ENCODE measurements at places on chromosomes 5 and 9.

GRCh38 chr5:1799602-1800471 lies at the start of gene MRPL36:
Gene MRPL36 (minus strand): TSS chr5:1799837. CDS start chr5:1798935, 902 bp downstream.
- DNase-seq: peak; percentile 98

GRCh38 chr5:163565931-163566608 lies 60.7 kb downstream of the MAT2B start:
- DNase-seq: peak; percentile 47

DNA sequence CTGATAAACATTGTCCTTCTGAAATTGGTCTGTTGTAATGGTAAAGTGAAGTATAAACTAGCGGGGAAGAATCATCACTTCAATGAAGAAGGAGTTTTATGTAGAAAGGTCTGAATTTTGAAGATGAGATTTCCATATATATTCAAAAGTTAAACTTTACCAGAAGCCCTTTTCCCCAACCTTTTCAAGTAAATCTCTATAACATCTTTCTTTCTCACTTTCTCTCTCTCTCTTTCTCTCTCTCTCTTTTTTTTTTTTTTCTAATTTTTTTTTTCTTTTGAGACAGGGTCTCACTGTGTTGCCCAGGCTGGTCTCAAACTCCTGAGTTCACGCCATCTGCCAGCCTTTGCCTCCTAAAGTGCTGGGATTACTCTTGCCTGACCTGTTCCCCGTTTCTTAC lies 78.7 kb downstream of the NSD1 start:
- DNase-seq: no peak

- DNase-seq: no peak
Observed at GRCh38 chr9:90774682-90775081, 26.9 kb upstream of the SYK start.

DNA sequence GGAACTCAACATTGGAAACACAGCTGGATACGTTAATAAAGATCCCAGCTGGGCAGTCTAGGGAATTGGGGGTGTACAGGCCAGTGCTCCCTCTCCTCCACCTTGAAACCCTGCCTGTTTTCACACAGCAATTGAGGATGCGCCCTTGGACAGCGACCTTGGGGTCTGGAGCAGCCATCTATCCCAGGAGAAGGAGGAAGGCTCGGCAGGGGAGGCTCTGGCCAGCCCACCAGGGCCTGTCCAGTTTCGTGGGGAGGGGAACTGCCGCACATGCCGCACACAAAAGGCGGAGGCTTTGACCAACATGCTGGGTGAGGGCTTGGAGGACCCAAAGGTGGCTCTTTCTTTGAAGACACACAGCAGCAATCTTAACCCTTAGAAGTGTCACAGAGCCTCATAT lies 1.4 kb downstream of the COL23A1 start:
- DNase-seq: no peak

DNA sequence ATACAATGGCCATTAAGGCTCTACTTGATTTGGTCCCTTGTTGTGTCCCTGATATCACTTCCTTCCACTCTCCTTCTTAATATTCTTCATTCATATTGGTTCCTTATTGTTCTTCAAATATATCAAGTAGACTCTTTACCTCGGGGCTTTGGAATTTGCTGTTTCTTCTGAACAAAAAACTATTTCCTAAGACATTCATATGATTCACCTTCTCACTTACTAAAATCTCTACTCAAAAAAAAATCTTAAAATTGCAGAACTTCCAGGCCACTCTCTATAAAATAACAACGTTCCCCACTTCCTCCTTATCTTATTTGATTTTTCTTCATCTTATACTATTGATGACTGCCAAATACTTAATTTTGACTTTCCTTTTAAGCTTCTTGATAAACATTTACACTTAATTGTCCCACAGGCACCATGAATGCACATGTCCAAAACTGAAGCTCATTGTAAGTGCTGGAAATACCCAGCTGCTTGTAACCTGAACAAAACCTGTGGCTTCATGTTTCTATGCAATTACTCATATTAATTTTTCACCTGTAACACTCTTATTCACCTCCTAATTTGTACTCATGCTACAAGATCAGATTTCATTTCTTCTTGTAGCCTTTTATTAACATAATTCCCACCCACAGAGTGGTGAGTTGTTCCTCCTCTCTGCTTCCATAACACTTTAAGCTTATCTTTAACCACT lies 58.4 kb upstream of the NUDT12 start:
- DNase-seq: peak; percentile 26

- DNase-seq: no peak
Observed at GRCh38 chr9:17398350-17398749, 180.5 kb upstream of the SH3GL2 start.

GRCh38 chr9:112858625-112859147 lies 32.0 kb downstream of the SLC46A2 start:
- no peak for DNase-seq

DNA sequence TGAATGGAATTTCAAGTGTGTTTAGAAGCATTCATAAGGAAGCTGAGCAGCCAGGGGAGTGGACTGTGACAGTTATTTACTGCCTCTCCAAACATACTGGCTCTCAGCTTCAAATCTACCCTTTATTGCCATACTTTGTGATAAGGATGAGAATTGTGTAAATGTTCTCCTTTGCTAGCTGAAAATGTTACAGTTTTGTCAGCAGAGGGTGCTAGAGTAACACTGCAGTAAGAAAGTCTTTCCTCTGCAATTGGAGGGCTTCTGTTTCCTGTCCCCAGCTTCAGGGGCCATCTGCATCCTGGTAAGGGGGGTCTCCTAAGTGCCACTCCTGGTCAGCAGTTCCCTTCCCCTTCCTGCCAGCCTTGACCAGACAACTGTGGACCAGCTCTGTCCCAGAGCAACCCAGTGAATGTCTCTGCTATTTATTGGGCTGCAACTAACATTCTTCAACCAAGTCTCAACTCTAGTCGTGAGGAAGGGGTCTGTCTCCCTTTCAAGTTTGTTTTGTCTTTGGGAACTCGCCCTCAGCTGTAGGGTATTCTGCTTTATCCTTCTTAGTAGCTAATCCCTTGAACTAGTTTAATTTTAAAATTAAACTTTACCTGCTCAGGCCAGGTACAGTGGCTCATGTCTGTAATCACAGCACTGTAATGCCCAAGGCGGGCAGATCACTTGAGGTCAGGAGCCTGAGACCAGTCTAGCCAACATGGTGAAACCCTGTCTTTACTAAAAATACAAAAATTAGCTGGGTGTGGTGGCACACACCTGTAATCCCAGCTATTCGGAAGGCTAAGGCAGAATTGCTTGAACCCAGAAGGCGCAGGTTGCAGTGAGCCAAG lies 45.3 kb downstream of the RAPGEF6 start:
- peak; percentile 43 for DNase-seq

- DNase-seq: no peak
Observed at GRCh38 chr9:107639426-107639825, 149.9 kb upstream of the KLF4 start.

DNA sequence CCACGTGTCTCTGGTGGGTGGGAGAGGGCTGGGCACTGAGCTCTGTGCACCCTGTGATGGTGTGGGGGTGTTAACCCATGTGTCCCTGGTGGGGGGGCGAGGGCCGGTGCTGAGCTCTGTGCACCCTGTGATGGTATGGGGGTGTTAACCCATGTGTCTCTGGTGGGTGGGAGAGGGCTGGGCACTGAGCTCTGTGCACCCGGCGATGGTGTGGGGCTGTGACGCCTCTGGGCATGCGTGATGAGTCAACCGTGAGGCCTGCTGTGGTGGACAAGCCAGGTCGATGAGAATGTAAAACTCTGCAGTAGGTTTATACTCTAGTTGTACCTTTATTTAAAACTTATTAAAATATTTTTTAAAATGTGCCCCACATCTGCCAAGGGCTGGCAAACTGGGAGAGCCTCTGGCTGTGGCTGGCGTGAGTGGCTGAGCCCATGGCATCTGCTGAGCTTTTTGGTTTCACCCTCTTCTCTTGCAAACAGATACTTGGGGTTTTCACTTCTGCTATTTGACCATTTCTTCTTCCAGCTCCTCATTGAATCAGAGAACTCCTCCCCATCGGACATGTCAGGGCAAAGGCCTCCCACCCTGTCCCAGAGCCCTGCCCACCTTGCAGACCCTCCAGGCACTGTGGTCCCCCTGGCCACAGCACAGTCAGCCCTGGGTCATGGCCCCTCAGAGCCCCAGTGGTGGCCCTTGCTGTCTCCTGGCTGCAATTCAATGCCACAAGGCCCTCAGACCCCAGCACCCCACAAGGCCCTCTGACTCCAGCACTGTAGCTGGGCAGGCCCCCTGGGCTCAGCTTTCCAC lies 18.5 kb upstream of the EXOC3 start:
- DNase-seq: no peak

DNA sequence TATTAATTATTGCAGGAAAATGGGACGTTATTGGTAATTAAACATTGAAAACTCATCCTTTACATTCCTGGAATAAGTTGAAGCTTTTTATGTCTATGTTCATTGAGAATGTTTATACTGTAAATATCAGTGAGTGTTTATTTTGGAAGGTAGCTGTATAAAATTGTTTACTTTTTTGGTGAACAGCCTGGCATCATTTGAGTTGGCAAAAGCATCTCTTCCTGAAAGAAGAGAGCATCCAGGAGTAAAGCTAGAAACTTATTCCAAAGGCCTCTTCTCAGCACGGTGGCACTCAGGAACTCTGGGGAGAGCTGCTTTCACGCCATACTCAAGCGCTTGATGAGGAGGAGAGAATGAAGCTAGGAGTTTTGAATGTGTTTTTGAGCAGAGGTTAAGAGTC lies 79.9 kb downstream of the GAPVD1 start:
- no peak for DNase-seq

DNA sequence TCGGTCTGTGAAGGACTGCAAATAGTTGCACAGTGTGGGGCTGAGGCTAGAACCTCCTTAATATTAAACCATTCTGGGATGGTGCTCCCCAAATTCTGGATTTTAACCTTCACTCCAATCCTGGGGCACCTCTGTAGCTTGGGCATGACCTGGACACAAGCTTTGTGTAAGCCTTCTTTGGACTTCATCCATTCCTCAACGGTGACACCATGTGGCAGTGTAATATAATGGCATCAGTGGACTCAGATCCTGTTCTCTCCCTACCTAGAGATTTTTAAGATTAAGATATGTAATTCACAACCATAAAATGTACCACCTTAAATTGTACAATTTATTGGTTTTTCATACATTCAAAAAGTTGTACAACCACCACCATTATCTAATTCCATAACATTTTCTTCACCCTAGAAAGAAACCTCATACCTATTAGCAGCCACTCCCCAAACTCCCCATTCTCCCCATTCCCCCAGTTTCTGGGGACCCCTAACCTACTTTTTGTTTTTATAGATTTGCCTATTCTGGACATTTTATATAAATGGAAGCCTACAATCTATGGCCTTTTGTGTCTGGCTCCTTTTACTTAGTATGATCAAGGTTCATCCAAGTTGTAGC lies 4.8 kb upstream of the PLGRKT start:
- DNase-seq: peak; percentile 51

DNA sequence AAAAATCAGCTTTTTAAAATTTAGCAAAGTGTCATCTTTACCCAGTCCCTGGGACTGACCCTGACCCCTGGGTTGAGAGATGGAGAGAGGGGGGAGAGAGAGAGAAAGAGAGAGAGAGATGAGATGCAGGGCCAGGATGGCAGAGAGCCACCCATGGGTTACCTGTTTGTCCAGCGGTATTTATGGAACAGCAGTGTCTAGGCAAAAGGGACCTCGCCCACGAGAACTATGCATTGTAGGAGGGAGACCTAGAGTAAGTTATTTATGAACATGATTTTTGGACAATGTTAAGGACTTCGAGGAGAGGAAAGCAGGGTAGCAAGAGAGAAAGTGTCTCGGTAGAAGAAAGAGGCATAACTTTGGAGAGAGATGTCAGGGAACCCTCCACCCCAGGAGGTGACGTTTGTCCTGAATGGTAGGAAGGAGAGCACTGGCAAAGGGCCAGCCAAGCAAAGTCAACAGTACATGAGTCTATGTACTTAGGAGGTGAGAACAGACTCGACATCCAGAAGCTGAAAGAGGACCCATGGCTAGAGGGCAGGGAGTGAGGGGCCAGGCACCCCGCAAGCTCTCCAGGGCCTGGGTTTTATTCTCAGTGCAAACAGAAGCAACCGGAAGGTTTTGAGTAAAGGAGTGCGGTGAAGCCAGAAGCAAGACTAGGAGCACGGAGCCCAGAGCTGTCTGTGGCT lies 30.5 kb upstream of the MSX2 start:
- no peak for DNase-seq

DNA sequence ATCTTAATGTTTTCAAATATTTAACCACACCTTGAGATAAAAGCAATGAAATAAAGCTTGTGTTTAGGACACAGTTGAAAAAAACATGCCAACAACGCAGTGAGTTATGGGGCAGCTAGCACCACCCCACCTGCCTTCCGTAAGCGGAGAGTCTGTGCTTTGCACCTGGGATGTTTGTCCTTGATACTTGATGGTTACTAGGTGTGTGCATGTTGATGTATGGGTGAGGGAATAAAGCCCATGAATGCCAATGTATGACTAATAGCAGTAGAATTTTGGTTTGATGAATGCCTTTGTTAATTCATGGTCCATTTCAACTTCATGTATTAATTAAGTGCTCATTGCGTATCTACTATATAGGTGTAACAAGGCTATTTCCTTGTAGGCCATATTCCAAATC lies 74.0 kb downstream of the PCSK5 start:
- no peak for DNase-seq

DNA sequence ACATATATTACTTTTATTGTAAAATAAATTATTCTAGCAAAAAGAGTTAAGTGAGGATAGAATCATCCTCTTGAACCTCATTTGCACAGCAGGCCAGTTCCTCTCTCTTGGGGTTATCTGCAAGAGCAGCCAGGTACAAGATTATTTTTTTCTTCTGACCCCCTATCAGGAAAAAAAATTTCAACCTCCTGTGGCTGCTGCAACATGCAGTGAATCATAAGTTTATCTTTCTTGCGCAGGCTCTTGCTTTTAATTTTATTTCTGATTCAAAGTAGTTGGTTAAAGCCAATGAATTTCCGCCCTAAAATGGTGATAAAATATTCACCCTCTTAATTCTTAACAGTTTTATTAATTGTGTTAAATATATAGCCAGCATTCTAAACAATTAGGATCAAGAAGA lies 69.7 kb upstream of the PPP3R2 start:
- no peak for DNase-seq

DNA sequence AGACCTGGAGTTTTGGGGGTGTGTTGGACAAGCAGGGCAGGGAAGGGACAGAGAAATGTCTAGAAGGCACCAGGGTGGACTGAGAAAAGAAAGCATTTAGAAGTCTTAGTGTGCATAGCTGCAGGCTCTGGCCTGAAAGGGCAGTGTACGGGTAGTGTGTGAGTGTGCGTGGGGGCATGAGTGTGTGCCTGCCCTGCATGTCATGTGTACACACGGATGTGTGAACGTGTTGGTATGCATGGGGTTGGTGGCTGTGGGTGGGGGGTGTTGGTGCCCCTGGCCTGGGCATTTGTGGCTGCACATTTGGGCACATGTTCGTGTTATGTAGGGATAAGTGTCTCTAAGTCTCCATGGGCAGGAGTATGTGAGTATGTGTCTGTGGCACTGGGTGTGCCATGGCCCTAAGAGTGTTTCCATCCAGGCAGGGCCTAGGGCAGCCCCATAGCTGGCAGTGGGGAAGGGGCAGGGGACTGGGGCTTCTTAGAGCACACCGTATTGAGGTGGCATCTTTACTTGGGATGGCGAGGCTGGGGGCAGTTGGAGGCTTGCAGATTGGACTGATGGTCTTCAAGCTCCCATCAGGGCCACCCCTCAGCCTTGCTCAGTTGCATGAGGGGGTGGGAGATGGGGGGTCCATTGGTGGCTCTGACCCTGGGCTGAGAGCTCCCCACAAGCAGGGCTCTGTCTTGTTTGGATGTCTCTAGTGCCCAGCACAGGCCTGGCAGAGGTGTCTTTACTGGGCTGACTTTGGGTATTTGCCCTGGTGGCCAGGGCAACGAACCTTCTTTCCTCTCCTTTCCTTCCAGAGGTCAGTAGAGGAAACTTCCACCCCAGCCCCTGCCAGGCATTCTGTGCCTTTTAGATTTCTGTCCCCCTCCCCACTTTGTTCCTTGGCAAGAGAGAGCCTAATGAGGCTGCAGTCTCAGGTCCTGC lies 15.0 kb downstream of the PSD2 start:
- DNase-seq: no peak

Data from NCI-H2081 (cell line).